ENCODE measurements at places on chromosomes 2 and 18.

DNA sequence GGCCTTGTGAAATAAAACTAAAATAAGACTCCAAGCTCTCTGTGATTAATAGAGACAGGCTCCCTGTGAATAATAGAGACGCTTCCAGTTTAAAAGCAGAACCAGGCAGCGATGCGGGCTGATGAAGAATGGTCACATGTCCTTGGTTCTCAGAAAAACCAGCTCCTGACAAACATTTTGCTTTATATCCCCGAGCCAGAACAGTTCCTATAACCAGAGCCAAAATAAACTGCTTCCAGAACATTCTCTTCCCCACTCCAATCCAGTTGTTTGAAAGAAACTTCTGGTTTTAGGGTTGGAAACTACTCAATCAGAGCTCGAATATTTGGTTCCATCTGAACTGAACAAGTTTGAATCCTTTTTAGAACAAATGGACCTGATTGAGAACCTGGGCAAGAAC, 213.7 kb downstream of the TSN start:
- DNase-seq = no peak

GRCh38 chr2:214328941-214329340, 81.9 kb upstream of the VWC2L start:
- DNase-seq = no peak

DNA sequence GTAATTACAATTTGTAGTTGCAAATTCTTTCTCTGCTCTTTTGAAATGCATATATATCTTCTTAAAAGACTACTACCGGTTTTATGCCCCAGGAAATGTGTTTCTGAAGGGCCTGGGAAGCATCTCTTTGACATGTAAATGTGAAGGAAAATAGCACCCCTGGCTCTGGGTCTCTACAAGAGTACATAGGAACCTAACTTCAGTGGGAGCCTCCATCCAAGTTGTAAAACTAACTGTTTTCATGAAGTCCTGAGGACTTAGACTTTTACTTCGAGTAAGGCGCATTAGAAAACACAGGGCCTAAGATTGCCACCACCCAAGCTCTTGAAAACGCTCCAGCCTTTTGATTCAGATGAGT, 99.4 kb downstream of the CBLN2 start:
- DNase-seq = no peak

GRCh38 chr18:44245019-44245418, 435.7 kb upstream of the SETBP1 start:
- no peak for DNase-seq

- no peak for DNase-seq
Measured at GRCh38 chr2:159585622-159586021, 30.7 kb downstream of the BAZ2B start.

DNA sequence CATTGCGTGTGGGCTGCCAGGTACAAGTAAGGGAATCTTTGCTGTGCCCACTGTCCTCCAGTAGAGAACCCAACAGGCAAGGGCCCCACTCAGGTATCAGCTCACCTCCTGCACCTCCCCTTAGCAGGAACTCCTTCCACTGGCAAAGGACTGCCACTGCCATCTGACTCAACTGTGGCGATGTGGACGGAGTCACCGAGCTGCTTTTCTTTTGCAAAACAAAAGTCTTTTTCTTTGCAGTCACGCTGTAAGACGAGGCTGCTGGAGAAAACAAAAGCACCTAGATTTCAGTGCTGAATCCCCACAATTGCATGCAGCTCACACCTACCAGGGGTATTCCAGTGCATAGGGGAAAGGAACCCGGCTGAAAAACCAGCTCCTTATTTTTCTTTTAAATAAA, 7.9 kb downstream of the MTERF4 start:
- no peak for DNase-seq

DNA sequence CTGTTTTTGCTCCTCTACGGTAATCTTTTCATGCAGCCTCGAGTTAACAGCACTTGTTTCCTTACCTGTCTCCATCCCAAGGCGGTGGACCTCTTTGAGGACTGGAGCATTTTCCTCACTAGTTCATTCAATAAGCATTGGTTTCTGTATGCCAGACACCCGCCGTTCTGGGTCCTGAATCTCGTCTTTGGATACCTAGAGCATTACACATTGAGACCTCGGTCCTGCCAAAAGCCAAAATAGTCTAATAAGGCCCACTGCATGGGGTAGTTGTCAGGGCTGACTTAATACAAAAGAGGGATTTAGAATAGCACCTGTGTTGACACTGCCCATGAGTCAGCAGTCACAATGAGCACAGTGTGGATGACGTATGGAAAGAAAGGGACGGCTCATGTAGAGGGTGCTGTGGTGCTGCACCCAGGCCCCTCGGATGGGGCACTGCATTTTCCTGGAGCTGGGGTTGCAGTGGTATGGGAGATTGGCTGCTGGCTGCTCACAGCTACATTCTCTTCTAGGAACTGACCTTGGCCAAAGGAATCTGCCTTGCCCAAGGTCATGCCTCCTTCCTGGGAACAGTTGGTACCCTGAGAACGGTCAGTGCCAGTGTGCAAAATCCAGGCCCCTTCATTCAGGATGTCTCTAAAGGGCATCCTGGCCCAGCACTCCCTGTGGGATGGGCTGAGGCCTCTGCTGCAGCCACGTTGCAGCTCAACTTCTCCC, 126.9 kb upstream of the NCK2 start:
- DNase-seq = no peak

DNA sequence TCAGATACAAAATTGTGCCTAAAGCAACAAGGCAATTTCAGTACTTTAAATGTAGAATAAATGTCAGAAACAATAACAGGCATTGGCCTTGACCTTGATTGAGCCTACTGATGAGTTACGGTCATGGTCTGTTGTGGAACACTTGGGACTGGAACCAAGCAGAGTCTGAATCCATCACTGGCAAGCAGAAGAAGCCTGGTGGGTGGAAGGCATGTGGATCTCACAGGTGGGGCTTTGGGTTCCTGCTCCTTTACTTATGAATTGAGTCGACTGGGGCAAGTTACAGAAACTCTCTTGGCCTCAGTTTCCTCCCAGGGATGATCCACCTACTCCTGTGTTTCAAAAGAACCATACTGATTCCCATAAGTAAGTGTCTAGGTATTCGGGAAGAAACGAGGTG, 102.3 kb downstream of the KCNF1 start:
- DNase-seq = no peak

All from CD4-positive, alpha-beta T cell treated with Interleukin-6 at 100 ng/mL for 8 hours (primary cell).